SHP77 treated with DMSO at 0.1 percent for 48 hours (cell line): ENCODE measurements at places on chromosomes 12 and 14.

DNA sequence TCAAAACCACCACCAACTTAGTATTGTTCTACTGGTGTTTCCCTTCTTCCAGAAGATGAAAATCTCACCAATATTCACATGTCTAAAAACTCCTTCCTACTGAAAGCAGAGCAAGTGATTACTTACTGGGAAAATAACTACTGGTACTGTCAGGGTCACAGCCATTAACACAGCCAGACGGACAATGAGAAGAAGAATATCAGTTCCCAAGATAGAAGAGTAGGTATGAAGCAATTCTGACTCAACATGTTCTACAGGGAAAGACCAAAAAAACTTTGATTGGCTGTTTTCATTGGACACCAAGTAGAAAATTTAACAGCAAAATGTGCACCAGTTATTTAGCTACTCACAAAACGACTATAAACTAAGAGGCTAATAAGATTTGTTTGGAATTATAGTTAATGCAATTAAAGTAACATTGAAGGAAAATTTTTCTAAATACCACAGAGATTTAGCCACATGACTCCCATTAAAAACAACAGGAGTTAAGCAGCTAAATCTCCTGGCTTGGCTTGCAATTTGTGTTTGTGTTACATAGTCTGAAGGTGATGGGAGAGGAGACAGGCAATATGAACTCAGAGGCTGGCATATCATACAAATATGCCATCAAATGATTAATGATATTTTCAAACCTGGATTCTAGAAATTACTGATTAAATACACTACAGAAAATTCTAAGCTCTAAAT is 9.5 kb downstream of the SLC38A2 start:
- no peak for DNase-seq

DNA sequence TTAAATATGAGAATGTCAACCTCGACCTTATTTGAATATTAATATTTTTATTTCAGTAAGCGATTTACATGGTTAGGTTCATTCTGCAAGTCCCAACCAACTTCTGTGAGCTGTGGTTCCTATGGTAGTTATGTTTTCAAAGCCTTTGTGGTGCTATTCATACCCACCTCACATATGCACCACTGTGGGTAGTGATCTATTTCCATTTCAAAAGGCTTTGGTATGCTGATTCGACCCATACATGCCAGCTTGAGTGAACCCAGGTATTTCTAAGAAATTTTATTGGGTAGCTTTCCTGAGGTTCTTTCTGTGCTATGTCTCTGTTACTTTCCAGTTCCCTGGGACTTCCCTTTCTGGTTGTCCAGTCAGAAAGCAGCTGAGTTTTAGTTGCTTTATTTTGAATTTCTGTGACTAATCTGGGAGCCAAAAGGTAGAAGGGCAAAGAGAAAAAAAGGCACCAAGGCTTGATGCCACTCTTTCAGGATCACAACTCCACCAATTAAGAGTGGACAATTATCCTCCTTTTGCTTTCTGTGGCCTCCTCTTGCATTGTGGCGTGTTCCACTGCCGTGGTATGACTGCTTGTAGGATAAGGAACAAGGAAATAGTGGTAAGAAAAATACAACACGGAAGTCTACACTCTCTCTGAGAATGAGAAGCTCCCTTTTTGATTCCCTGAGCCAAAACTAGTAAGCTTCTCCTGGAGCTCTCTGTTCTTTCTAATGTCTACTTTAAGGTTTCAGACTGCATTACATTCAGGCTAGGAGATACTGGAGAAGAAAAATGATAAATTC is 729.1 kb downstream of the NOVA1 start:
- no peak for DNase-seq

DNA sequence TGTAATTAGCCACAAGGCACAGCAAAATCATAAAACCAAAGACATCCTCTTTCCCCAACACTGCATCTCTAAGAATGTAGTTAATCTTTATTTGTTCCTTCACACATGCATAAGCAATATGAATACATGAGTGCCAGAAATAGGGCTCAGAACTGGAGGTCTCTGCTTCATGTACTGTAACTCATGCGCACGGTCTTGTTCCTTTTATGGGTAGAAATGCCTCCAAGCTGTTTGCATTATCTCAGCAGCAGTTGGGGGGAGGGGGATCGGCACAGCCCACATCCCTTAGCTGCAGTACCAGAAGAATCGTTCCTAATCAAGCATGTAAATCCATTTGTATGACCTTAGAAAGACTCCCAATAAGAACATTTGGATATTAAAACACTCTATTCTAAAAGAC is 20.0 kb downstream of the RHOJ start:
- no peak for DNase-seq

- no peak for DNase-seq
Measured at GRCh38 chr12:100862676-100863075, 68.1 kb downstream of the ANO4 start.

GRCh38 chr12:49054524-49054923 is 6.1 kb downstream of the KMT2D start:
- DNase-seq = no peak

- no peak for DNase-seq
Measured at GRCh38 chr14:26216786-26217185, 381.0 kb downstream of the NOVA1 start.

- DNase-seq = no peak
Measured at GRCh38 chr14:81416194-81416952, 16.2 kb upstream of the STON2 start.
